ENCODE measurements at places on chromosomes 16 and 17.

DNA sequence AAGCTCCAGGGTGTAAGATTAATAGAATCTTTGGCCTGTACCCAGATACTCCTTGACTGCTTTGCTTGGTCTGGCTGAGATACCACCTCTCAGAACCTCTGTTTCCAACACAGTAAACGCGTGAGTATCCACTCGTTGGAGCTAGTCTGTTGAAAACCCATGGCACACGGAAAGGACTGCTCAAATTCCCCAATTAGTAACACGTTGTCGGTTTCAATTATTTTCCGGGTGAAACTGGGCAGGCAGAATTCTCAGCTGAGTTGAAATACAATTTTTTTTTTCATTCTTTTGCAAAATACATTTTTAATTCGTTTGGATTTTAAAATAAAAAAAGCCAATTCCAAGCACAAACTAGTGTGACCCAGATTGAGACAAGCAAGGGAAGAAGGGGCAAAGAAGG, 120.5 kb downstream of the MAF start:
- DNase-seq: no peak

DNA sequence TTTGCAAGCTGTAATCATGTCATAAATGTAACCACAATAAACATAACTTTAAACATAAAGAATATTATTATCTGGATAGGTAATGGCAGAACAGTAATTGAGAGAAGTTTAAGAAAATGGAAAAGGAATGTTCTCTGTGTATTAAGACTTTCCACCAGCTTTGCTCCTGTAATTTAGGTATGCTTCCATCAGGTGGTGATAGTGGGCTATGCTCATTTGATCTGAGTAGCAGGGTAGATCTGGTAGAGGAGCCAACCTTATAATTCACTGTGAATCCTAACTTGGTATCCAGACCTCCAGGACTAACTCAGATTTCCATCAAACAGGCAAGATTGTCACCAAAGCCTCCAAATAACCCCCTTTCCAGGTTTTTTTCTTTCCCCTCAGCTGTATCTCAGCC, 137.9 kb upstream of the ZKSCAN2 start:
- no peak for DNase-seq

DNA sequence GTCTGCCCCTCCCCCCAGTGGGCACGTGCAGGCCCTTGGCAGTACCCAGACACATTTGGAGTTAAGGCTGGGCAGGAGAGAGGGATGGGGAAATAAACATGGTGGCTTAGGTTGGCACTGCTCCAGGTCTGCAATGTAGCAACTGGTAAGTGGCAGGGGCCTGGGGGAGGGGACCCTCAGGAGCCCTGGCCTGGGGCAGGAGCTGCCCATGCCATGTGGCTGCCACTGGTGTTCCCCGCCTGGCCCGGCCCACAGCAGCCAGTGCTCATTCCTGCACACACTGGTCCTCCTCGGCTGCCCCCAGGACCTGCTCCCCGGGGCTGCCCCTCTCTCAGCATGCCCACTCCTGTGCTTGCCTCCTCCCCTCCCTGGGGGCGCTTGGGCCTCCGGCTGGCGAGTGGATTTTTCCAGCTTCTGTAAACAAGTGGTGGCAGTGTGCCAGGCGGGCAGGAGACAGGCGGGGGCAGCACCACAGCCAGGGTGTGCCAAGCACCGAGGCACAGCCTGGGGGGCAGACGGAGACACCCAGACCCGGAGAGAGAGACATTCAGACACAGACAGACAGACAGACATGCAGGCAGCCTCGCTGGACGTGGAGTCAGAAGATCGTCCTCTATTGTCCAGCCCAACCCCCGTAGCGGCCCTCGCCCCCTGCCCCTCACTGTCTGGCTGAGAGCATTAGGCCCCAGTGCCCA, 9.4 kb downstream of the THRA start:
- DNase-seq: peak; percentile 85

DNA sequence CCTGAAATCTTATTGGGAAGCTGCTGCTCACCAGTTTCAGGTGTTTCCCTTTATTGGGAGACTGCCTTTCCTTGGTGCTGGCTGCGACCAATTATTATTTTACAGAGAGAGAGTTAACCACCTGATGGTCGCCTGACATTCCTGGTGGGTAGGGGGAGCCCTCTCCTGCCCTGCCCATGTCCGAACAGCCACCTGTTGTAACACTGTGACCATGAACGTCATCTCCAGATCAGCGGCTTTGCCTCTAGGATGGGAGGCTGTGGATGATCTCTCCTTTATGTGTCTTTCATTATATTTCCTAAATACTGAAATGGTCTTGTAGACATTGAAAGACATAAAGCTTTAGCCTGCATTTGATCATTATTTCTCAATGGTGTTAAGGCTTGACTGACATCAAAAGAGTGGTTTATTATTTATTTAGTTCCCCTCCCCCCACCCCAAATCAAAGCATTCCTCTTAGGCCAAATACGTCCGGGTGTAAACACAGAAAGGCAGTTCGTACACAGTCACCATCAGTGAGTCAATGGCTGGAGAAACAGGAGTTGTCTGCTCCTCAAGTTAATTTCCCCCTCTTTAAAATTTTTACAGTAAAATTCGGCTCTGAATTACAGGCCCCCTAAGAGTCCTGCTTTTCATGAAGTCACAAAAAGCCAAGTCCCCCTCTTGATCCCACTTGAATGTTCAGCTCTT, 57.8 kb upstream of the CACNG5 start:
- no peak for DNase-seq

- no peak for DNase-seq
These were observed 152.0 kb downstream of the LGALS9B start for GRCh38 chr17:20315311-20315710.

DNA sequence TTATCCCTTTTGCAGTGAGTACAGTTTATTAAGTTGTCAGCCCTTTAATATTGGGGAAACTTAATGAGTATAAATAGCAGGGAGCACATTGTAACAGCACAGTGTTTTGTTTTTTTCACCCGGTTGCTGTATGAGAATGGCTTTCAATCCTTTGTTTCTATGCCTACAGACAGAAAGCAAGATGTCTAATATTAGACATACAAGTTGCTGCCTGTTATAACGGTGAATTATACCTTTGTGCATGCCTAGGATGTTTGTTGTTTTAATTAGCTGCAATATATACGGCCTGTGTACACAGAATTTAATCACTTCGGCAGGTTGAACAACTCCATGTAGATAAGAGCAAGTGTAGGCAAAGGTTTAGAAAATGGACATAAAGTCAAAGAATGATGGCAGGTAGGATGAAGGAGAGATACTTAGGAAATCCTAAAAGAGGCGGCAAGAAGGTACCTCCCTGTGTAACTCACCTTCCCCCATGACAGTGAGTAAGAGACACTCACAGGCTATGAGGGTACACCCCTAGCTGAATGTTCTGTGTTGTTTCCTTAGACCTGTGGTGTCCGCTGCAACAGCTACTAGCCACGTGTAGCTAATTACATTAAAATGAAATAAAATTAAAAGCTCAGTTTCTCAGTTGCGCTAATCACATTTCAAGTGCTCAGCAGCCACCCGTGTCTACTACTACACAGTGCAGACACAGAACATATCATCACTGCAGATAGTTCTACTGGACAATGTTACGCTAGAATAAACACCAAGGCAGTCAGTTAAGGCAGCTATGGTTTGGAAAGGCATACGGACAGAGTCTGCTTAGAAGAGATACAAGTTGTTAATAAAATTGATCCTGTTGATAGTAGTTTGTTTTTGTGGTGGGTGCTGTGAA, 10.9 kb downstream of the SLC7A6OS start:
- no peak for DNase-seq

GRCh38 chr17:44356241-44356640, 7.4 kb downstream of the FAM171A2 start:
- DNase-seq: no peak

GRCh38 chr17:19752216-19753050, 4.3 kb upstream of the ALDH3A1 start:
- DNase-seq: no peak

- no peak for DNase-seq
These were observed 128.6 kb downstream of the CPPED1 start for GRCh38 chr16:12675046-12675445.

DNA sequence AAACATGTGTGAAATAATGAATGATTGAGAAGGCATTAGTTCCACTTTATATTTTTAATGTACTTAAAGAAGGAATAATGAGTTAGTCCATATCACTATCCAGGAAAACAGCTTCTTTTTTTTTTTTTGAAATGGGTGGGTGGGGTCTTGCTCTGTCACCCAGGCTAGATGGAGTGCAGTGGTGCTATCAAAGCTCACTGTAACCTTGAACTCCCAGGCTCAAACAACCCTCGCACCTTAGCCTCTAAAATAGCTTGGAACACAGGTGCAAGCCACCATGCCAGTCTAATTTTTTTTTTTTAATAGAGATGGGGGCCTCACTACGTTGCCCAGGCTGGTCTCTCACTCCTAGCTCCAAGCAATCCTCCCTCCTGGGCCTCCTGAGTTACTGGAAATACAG, 275.5 kb downstream of the CEP112 start:
- DNase-seq: no peak

GRCh38 chr17:48997103-48997826, at the start of gene IGF2BP1:
TSS of gene IGF2BP1 (plus strand) at chr17:48997385. CDS start at chr17:48997746, 361 bp downstream.
- no peak for DNase-seq

GRCh38 chr17:76276069-76276431, 10.9 kb downstream of the UBALD2 start:
- DNase-seq: no peak

GRCh38 chr17:49002766-49003165, 5.6 kb downstream of the IGF2BP1 start:
- no peak for DNase-seq

DNA sequence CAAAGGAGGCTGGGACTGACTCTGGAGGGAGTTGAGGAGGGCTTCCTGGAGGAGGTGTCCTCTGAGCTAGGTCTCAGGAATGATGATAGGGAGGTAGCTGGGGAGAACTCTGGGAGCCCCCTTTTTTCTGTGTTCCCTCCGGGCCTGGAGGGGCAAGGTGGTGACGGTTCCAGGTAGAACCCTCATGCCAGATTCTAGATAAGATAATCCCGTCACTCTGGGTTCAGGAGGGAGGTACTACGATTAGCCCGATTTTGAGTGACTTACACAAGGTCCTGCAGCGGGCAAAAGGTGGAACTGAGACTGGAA, 18.7 kb upstream of the ADGRG3 start:
- DNase-seq: no peak

- DNase-seq: no peak
These were observed 4.8 kb downstream of the IL4R start for GRCh38 chr16:27318392-27319256.

GRCh38 chr16:10548404-10548803, 32.0 kb downstream of the EMP2 start:
- DNase-seq: no peak

All from mucosa of descending colon (tissue), 3 donors.